NCI-H2029 (cell line): ENCODE measurements at places on chromosomes 12 and 14.

GRCh38 chr14:79855789-79856188, 355.5 kb downstream of the DIO2 start:
- no peak for DNase-seq

- DNase-seq, result no peak
Observed at GRCh38 chr12:52952076-52952801, 3.3 kb downstream of the KRT18 start.

DNA sequence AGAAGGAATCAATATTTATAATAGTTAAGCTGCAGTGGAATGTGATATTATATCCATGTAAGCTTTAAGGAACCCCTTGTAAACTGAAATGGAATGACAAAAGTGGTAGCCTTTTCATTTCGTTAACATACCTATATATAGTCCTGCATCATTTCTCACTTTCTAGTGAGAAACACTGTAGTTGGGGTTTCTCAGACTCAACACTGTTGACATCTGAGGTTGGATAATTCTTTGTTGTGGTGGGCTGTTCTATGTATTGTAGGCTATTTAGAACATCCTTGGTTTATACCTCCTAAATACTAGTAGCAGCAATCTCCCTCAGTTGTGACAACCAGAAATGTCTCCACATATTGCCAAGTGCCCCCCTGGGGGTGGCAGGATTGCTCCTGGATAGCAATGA, 79.1 kb downstream of the RAD52 start:
- no peak for DNase-seq

GRCh38 chr14:25052921-25053320, 3.0 kb upstream of the STXBP6 start:
- no peak for DNase-seq

GRCh38 chr12:65556676-65557437, 267.4 kb upstream of the HMGA2 start:
- DNase-seq, result peak; percentile 55

DNA sequence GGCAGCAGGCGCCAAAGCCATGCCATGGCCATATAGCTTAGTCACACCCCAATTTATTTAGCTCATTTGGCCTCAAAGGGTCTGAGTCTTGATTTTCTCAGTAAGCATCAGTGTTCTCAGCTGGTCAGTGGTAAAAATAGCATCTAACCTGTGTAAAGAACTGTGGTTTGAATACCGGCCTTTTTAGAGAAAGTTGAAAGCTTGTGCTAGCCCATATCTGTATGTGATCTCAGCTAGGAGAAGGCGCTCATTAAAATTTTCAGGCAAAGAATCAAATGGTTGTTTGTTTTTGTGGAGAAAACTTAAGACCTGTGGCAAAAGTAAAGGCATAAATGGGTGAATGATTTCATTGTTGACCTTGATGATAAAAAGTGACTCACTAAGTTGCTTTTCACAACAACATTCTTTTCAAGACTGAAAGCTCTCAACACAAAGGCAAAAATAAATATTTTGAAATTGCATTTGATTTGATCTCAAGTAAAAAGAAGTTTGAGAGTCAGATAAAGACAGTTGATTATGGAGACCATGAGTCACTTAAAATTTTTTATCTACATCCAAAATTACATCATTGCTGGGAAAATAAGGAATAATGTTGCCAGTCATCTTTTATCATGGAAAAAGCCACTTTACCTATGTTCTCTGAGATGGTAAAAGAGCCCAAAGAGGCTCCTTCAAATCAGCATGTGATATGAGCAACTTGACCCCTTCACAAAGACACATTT, 128.5 kb upstream of the RGS6 start:
- DNase-seq, result no peak

DNA sequence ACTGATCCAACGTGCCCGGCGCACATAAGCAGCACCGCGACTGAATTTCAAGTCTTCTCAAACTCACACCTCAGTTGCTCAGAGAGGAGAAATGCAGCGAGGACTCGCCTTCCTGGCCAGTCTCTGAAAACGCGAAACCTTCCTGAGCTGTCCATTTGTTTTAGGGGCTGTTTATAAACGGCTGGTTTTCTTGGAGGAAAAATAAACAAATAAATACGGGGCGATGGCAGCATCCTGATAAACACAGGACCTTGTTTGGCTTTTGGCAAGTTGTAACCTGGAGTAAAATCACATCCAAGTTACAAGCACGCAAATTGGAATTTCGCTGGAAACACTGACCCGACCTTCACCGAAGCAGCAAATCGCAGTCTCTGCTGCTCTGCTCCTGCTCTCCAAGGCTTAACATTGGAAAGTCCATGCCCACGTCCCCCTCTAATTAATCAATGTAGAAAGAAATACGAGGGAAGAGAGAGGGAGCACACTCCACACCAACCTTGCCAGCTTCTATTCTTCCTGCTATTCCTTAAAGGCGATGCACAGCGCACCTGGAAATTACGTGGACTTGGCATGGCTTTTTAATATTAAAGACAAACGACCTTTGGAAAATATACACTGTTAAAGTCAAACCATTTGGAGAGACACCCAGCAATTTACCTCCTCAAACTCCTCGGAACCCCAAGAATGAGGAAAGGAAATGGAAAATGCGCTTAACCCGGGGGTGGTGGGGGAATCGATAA, 248.8 kb downstream of the APAF1 start:
- no peak for DNase-seq

GRCh38 chr12:55822228-55822627, 4.4 kb downstream of the ORMDL2 start:
- DNase-seq, result no peak

DNA sequence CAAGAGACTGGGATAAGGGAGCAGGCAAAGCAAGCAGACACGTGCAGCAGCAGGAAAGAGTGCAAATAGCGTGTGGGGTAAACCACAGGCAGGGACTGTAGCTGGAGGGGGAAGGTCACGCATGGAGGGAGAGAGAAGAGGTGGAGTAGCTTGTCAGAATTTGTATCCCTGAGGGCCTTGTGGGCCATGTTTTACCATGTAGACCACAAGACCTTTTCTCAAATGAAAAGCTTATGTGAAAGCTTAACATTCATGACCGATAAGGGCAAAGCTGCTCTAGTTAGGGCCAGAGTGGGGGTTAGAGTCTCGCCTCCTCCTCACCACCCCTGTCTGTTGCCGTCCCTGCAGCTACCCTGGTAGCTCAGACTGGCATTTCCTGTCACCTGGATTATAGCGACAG, 152.9 kb upstream of the E2F7 start:
- DNase-seq, result no peak

GRCh38 chr14:47596232-47596631, 79.2 kb downstream of the MDGA2 start:
- no peak for DNase-seq

GRCh38 chr14:91138511-91139359, 24.9 kb downstream of the DGLUCY start:
- DNase-seq, result no peak

GRCh38 chr12:38159591-38160317, 156.8 kb upstream of the ALG10B start:
- no peak for DNase-seq

GRCh38 chr14:53963320-53964227, 6.9 kb upstream of the BMP4 start:
- no peak for DNase-seq
